ENCODE measurements at places on chromosomes 2 and 18. TPM values are rescaled to one million over a fixed set of nuclear protein-coding genes. Genes with fewer than 3 reads are reported as not detected.

The PAX8 gene
- total RNA-seq, result 0.31 TPM

The C2orf80 gene
- total RNA-seq, result 21.0 TPM

The FSIP2 gene
- total RNA-seq, result 11.0 TPM

The LYPD6B gene
- total RNA-seq, result 13.8 TPM

The MC4R gene
- 1.3 TPM for total RNA-seq

The GREB1L gene
- 0.94 TPM for total RNA-seq

The PCGF1 gene
- total RNA-seq, result 6.6 TPM

The CPLX4 gene
- not detected for total RNA-seq

The GPR45 gene
- 0.94 TPM for total RNA-seq

The SEMA4C gene
- 56.3 TPM for total RNA-seq

The KATNAL2 gene
- 3.1 TPM for total RNA-seq

The C2orf15 gene
- total RNA-seq, result 1.6 TPM

The EML6 gene
- total RNA-seq, result 23.8 TPM

The SULT1C4 gene
- total RNA-seq, result 11.9 TPM

The PCARE gene
- not detected for total RNA-seq

The ING5 gene
- 47.9 TPM for total RNA-seq

The ST8SIA5 gene
- total RNA-seq, result 31.9 TPM

The ATOH8 gene
- total RNA-seq, result 3.1 TPM

The NCL gene
- 150 TPM for total RNA-seq

The CNTNAP5 gene
- 65.1 TPM for total RNA-seq

Data from parietal lobe (tissue), 2 donors.